ENCODE measurements at places on chromosomes 1 and 21. TPM values are rescaled to one million over a fixed set of nuclear protein-coding genes. Genes with fewer than 3 reads are reported as not detected.

GRCh38 chr1:6521536-6521935 is 30.1 kb upstream of the PLEKHG5 start:
- no peak for DNase-seq

- no peak for DNase-seq
Observed at GRCh38 chr1:78492386-78492950, 1.7 kb downstream of the PTGFR start.

Gene HMGCS2
- not detected for total RNA-seq

DNA sequence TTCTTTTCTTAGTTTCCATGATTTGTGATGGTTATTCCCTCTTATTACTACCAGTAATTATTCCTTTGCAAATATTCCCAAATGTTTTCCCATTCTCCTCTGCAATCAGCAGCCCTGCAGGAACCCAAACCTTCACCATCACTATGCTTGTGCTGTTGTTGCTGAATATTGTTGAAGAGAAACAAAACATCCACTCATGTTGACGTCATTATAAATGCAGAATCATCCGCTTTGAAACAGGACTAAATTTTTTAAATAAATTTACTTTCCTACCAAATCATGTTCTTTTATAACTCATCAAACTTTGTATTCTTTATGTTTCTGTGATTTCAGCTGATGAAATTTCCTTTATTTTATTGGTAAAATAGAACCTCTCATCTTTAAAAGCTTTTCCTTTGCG is 787.0 kb upstream of the B3GALT2 start:
- no peak for DNase-seq

- DNase-seq = no peak
Observed at GRCh38 chr1:234398849-234399381, 25.7 kb downstream of the COA6 start.

Gene PRAMEF15
- total RNA-seq = not detected

Gene CHIT1
- 1.6 TPM for total RNA-seq

Gene LRRC3
- total RNA-seq = 3.7 TPM

- DNase-seq = no peak
Observed at GRCh38 chr1:171805395-171806115, 24.1 kb downstream of the METTL13 start.

DNA sequence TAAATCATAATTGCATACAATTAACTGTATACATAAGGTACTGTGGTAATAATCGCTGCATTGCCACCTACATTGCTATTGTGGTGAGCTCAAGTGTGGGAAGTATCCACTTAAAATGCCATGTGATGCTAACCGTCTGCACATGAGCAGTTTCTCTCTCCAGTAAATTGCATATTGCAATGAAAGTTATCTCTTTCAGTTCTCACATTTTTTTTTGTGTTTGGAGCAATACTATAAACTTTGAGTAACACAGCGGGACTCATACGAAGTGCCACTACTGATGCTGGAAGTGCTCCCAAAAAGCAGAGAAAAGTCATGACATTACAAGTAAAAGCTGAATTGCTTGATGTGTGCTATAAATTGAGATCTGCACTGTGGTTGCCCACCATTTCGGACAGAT is 38.5 kb downstream of the DISC1 start:
- DNase-seq = no peak

Gene DDR2
- 4.1 TPM for total RNA-seq

Gene MYOC
- under 0.01 TPM for total RNA-seq

Gene TLCD4
- 15.9 TPM for total RNA-seq

DNA sequence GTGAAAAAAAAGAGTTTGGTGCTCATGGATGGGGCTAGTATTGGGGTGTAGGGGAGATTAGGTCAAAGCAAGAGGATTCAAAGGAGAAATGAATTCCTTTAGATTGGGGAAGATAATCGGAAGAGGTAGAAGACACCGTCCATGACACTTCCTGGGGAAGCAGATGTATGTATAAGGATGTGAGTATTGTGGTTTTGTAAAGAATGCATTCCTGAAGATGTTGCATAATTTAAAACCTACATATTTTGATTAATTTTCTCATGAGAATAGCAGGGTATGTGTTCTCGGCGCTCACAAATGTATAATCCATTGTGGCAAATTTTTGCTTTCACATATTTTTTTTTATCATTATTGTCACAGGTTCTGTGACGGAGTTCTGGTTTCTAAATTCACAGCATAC is 5.5 kb upstream of the LGALS8 start:
- DNase-seq = no peak

DNA sequence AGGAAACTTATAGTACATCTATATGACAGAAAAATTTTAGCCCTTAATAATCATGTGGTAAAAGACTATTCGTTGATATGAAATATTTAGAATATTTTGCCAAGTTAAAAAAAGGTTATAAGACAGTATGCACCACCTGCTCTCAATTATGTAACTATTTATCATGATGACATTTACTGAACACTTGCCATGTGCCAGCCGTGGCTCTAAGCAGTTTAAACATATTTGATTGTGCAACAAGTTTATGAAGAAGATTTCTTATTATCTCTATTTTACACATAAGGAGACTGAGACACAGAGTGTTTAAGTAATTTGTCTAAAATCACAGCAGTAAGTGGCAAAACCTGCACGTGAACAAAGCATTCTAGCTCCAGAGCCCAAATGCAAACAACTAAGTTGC is 199.3 kb upstream of the JUN start:
- DNase-seq = no peak

Gene DMRTA2
- total RNA-seq = 1.2 TPM

DNA sequence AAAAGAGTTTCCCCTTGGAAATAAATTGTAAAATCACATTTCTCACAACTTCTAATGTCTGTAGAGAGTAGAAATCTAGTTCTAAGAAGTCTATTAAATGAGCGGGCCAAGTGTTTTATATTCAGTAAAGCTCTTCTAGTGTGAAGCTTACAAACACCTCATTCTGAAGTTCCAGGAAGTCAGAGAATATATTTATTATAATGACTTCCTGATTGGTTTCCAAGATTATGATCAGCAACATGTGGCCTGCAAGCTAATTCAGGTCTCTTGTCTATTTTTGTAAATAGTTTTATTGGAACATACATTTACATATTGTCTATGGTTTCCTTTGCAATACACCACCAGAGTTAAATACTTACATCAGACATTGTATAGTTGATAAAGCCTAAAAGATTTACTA is 603.9 kb downstream of the AMY1C start:
- no peak for DNase-seq

DNA sequence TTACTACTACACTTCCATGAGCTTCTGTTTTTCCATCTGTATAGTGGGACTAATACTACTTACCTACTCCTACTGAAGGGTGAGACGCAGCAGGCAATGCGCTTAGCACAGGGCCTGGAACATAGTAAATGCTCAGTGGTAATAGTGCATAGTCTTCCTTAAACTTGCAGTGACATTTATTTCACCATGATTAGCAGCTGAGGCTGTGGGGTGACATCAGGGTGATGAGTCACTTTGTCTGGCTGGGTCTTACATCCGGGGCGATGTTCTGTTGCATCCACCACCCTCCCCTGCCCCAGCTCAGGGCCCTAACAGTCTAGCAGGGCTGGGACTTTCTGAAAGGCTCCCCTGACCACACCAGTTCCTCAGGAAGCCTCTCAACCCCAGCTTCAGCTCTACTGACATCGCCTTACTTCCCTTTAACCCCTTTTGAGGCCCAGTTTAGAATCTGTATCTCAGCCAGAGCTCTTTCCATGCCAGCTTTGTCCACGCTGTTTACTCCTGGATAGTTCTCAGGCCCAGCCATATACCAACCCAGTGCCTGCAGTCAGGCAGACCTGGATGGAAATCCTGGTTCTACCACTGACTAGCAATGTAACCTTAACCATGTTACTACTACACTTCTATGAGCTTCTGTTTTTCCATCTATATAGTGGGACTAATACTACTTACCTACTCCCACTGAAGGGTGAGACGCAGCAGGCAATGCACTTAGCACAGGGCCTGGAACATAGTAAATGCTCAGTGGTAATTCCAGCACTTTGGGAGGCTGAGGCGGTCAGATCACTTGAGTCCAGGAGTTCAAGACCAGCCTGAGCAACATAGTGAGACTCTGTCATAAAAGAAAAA is 66.3 kb downstream of the CD58 start:
- no peak for DNase-seq

Gene DBT
- 6.5 TPM for total RNA-seq

Gene C1orf198
- 16.3 TPM for total RNA-seq

DNA sequence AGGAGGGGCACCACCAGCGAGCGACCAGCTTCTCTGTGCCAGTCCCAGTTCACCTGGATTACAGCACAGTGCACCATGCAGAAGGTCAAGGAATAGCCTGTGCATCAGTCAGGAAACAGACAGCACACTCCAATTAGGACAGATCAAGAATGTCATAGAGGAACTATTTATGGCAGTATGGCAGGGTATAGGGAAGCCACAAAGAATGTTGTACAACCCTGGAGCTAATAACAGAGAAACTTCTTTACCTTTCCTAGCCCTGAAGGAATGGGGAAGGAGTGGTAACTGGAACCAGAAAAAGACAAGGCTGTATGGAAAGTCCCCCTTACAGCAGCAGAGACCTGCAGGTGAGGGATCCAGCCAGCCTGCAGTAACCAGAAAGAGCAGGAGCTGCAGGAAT is 87.8 kb upstream of the USP24 start:
- no peak for DNase-seq

- no peak for DNase-seq
Observed at GRCh38 chr1:185156288-185156853, 382 bp downstream of the TRMT1L start.

DNA sequence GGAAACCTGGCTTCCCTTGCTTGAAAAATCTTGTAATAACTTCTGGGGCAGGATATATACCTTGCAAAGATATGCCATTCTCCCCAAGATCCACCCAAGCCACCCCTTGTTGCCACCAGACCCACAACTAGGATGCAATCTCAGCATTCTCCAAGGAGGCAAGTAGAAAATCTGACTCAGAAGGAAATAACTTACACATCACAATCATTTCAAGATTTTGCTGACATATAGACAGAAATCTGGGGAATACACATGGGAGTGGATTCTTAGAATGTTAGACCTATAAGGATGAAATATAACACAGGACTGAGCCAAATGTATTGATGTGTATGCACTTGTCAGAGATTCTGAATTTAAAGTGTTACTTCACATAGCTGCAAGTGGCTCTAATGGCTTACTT is 14.8 kb upstream of the ZDHHC18 start:
- DNase-seq = no peak

Gene AIRE
- total RNA-seq = 0.41 TPM

Gene ILDR2
- total RNA-seq = 22.8 TPM

Gene FBXO2
- 6.1 TPM for total RNA-seq

GRCh38 chr1:230120921-230121381 is 53.9 kb downstream of the GALNT2 start:
- DNase-seq = no peak

Gene TCEA3
- total RNA-seq = 2.0 TPM

DNA sequence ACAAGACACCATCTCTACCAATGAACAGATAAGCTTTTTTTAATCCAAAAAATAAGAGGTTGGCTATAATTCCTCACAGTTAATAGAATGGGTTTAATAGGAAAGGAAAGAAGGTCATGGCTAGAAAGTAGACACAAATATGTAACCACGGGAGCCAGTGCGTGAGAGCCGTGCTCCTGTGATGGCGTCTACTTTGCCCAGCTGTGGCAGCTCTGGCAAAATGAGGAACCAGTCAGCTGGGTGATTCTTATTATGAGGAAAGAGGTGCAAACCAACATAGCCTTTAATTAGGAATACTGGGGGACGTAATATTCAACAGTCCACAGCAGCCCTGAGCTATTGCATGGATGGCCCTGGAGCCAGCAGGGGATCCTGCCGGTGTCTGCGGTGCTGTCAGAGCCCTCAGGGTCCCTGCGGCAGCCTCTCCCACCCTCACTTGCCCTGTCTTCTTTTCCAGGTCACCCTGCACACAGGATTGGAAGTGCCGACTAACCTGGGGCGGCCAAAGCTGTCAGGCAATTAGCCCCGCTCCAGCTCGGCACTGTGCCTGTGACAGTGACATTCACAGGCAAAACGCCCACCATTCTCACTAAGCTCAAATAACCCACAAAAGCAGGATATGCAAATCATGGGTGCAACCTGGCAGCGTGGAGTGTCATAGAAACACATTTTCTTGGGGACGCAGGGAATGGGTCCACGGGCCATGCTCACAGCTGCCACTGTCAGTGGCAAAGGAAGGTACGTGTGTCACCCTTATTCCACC is 25.9 kb upstream of the GNPAT start:
- DNase-seq = peak; percentile 29

Gene PAX7
- total RNA-seq = under 0.01 TPM

Gene RBP7
- not detected for total RNA-seq

DNA sequence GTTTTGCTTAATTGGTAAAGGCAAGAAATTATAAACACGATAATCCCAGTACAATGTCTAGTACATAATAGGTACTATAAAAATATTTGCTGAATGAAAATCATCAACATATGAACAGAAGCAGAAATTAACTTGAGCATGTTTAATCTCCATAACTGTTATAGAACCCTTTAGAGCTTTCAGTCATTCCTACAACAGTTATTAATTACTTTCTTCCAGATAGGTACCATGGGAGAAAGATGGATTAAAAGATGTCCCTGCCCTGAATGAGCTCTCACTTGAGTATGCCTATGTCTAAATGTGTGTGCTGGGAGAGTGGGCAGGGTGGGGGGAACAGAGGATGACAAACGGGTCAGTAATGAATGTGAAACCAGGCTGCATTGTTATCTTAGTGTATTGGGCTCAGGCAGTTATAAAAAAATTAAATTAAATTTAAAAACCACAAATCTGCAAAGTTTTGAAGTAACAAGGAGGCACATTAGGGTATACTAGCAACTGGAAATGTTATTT is 2.4 kb downstream of the EPS15 start:
- DNase-seq = no peak

DNA sequence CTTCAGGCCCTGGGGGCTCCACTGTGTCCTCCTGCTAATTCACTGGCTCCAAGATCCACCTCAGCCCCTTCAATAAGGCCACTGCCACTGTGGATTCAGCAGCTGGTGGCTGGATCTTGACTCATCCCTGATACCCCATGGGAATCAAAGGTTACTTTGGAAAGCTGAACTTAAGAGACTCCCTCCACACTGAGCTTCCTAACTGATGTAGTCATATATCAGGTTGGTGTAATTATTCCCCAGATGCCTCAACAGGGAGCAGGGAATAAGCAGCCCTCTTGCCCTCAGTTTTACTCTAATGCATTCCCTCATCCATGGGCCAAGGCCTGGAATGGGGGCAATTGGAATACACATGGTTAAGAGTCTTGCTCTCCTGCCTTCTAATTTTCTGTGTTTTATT is 164.6 kb downstream of the FASLG start:
- no peak for DNase-seq

Gene HSD11B1
- not detected for total RNA-seq

Gene IL10
- 0.41 TPM for total RNA-seq

Gene SMIM1
- not detected for total RNA-seq

DNA sequence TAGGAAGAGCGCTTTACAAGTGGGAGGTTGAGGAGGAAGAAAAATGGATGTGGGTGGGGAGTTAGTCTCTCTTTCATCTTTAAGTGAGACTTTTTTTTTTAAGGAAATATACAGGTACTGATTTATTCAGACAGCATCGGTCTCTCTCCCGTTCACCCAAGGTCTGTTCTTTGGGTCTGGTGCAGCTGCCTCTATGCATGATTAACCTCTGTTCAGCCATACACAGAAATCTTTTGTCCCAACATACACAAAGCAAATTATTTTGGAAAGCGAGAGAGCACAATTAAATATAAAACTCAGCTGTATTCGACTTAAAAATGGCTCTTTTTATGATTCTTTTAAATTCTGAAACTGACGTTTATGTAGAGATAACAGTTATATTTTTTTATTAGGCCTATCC is 11.0 kb downstream of the PROX1 start:
- DNase-seq = no peak

Gene TMPRSS2
- not detected for total RNA-seq

GRCh38 chr1:3461238-3461933 is 6.9 kb downstream of the ARHGEF16 start:
- no peak for DNase-seq

Gene PCBP3
- total RNA-seq = 7.3 TPM

Gene OR2W3
- total RNA-seq = 2.9 TPM

Gene PLA2G2F
- total RNA-seq = not detected
